ENCODE measurements at places on chromosomes 5 and 9.

GRCh38 chr9:120362446-120362845 is 217.5 kb downstream of the CDK5RAP2 start:
- no peak for DNase-seq

GRCh38 chr5:143543358-143544255 is 140.1 kb upstream of the NR3C1 start:
- no peak for DNase-seq

DNA sequence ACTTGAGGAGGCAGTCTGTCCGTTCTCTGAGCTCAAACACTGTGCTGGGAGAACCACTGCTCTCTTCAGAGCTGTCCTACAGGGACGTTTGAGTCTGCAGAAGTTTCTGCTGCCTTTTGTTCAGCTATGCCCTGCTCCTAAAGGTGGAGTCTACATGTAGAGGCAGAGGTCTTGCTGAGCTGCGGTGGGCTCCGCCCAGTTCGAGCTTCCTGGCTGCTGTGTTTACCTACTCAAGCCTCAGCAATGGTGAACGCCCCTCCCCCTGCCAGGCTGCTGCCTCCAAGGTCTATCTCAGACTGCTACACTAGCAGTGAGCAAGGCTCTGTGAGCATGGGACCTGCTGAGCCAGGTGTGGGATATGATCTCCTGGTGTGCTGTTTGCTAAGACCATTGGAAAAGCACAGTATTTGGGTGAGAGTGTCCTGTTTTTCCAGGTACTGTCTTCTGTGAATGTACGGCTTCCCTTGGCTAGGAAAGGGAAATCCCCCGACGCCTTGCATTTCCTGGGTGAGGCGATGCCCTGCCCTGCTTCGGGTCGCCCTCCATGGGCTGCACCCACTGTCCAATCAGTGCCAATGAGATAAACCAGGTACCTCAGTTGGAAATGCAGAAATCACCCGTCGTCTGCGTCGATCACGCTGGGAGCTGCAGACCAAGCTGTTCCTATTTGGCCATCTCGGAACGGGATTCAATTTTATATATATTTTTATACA is 58.5 kb downstream of the CNTRL start:
- DNase-seq = no peak

GRCh38 chr9:123617286-123617685 is 261.3 kb downstream of the CRB2 start:
- no peak for DNase-seq

- DNase-seq = no peak
Measured at GRCh38 chr5:57889558-57889957, 406.9 kb upstream of the ACTBL2 start.

- DNase-seq = no peak
Measured at GRCh38 chr5:64144425-64145215, 21.0 kb upstream of the RNF180 start.

- no peak for DNase-seq
Measured at GRCh38 chr9:133687856-133688761, 50.0 kb downstream of the SARDH start.

GRCh38 chr5:158050421-158050820 is 191.5 kb upstream of the CLINT1 start:
- DNase-seq = no peak

GRCh38 chr5:100872408-100873190 is 30.5 kb downstream of the ST8SIA4 start:
- DNase-seq = no peak

DNA sequence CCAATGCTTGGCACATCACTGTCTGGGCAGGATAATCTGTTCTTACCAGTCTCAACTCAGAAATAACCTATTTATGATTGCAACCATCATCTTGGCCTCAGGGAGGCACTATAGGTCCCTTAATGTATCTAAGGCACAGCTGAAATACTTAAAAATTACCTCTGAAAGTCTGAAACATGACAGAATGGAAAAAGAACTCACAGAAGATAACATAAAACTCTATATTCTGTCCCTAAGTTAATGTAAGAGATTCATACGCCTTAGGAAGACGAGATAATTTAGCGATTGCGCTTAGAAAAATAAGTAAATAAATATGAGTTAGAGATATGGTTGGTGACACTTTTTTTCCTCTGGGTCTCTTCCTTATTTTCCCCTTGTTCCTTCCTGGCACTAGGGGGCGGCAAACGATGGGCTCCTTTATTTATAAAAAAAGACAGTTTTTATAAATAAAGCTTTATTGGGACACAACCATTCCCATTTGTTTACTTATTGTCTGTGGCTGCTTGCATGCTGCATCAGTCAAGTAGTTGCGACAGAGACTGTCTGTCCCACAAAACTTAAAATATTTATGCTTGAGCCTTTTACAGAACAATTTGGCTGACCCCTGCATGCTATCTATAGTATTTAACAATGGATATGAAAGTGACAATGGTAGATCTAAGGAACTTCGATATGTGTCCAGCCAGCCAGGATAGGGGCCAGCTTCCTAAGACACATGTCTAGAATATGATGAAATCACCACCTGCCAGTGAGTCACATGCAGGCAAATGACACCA is 79.6 kb downstream of the PDE4D start:
- no peak for DNase-seq

- no peak for DNase-seq
Measured at GRCh38 chr5:85663708-85664031, 954.1 kb upstream of the COX7C start.

DNA sequence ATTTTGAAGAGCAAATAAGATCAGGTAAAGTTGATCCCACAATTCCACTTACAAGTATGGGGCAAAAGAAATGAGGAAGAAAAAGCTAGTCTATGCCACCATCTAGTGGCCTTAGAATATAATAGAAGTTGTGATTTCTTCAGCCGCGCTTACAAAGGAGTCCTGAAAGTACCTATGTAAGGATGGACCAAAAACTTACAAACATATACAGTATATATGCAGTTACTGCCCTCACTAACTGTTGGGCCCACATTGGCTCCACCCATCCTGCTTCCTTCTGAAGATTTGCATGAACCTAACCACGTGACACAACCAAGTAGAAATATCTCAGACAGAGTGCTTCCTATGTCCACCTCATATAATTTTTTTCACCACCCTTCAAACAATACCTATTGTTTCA is 11.7 kb upstream of the OR13D1 start:
- no peak for DNase-seq

GRCh38 chr5:122367456-122367855 is 55.4 kb downstream of the SNCAIP start:
- DNase-seq = no peak

DNA sequence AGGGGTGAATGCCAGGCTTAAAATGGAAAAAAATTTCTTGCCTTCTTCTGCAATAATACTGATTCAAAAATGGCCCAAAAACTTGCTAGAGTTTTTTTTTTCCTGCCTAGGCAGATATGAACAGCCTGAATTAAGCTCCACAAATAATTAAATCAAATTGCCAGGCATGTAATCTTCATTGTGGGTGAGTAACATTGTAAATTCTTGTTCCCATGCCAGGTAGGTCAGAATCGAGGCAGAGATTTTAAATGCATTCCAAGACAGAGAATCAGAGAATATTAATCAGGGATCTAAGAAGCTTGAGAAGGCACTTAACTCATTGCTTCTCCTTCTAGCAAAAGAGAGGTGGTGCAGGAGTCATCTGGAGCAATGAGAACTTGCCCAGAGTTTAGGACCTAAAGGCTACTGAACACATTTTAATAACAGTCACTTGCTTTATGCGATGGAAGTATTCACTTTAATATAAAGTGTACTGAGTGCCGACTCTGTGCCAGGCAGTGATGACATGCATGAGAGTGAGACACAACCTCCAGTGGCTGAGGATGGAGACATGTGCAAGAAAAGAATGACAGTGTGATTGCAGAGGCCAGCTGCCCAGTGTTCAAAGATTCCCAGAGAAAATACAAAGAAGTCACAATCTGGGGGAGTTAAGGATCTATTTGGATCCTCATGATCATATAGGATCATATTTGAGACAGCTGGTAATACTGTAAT is 102.3 kb downstream of the APBA1 start:
- no peak for DNase-seq
